Foreskin keratinocyte (primary cell): ENCODE measurements at places on chromosomes 5 and 9.

GRCh38 chr9:107653263-107653821 lies 163.8 kb upstream of the KLF4 start:
- no peak for DNase-seq

GRCh38 chr9:38176251-38176650 lies 107.2 kb upstream of the SHB start:
- DNase-seq = peak; percentile 42

DNA sequence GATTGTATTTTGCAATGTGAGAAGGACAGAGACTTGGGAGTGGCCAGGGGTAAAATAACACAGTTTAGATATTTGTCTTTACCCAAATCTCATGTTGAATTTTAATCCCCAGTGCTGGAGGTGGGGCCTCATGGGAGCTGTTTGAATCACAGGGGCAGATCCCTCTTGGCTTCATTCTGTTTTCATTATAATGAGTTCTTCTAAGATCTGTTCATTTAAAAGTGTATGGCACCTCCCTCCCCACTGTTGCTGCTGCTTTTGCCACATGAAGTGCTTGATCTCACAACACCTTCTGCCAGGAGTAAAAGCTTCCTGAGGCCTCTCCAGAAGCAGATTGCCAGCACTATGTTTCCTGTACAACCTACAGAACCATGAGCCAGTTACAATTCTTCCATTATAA lies 28.1 kb downstream of the COX7C start:
- no peak for DNase-seq

GRCh38 chr5:31052937-31053658 lies 140.4 kb upstream of the CDH6 start:
- DNase-seq = no peak

DNA sequence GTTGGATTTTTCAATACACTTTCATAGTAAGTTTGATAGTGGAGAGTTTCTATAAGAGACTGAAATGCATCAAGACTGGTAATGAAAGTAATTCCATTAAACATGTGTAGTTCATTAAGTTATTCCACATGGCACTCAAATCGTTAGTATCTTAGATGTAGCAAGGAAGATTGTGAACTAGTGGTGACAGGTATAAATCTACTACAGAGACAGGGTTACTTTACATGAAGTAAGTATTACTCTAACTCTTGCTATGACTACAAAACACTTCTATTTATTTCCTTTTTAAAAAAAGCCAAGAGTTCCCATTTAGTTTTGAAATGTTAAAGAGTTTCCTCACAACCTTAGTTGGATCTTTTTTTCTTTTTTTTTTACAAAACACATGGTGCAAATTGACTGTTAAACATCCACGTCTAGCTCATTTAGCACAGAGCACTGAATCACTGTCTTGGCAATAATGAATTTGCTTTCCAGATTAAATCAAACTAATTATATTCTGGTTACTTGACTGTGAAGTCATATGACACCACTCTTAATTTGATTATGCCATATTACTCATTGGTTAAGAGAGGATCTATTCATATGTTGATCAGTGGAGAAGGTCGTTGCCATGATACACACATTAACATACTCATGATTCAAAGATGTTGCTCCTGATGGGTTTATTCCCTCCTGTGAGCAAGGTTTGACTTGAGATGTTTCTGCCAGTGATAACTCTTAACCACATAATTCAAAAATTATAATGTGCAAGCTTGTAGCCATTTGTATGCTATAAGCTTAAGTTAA lies 644.8 kb downstream of the EFNA5 start:
- DNase-seq = peak; percentile 34

GRCh38 chr9:11063263-11063662 lies 450.5 kb upstream of the PTPRD start:
- DNase-seq = no peak

DNA sequence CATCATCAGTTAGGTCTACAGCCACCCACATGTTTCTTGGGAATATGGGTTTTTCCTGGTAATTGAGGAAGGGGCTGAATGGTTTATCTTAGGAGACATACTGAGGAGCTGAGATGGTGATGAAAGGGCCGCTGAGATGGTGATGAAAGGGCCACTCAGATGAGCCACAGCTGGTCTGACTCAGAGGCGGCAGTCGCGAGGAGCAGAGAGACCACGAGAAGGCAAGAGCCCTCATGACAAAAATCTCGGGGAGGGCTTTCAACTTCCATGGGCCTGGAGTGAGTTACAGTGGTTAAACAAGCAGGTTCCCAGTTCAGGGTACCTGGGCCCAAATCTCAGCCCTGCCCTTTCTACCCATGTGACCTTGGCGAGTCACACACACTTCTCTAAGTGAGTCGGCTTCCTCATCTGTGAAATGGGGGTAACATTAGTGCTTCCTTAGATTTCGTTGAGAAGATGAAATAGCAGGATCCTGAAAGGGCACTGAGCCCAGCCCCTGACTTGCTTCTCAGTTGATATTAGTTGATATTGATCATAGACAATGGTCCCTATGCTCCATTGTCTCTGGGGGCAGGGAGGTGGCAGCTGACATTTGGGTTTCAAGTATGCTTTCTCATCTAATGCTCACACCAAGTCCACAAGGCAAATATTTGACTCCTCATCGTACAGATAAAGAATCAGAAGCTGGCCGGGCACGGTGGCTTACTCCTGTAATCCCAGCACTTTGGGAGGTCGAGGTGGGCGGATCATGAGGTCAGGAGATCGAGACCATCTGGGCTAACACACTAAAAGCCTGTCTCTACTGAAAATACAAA lies 169.5 kb downstream of the RGS3 start:
- no peak for DNase-seq

DNA sequence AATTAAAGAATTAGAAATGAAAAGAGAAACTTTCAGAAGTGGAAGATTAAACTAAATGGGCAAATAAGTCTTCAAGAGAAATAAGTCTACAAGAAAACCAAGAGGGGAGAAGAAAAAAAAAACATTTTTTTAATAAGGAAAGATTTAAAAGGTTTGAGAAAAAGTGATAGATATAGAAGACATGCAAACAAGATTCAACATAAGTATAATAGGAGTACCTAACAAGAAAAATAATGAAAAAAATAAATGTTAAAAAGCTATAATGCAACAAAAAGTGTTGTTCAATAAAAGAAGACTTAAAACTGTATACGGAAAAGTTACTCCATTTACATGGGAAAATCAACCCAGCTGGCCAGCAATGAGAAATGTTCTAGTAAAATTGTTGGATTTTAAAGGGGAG lies 42.6 kb downstream of the PTPDC1 start:
- no peak for DNase-seq

DNA sequence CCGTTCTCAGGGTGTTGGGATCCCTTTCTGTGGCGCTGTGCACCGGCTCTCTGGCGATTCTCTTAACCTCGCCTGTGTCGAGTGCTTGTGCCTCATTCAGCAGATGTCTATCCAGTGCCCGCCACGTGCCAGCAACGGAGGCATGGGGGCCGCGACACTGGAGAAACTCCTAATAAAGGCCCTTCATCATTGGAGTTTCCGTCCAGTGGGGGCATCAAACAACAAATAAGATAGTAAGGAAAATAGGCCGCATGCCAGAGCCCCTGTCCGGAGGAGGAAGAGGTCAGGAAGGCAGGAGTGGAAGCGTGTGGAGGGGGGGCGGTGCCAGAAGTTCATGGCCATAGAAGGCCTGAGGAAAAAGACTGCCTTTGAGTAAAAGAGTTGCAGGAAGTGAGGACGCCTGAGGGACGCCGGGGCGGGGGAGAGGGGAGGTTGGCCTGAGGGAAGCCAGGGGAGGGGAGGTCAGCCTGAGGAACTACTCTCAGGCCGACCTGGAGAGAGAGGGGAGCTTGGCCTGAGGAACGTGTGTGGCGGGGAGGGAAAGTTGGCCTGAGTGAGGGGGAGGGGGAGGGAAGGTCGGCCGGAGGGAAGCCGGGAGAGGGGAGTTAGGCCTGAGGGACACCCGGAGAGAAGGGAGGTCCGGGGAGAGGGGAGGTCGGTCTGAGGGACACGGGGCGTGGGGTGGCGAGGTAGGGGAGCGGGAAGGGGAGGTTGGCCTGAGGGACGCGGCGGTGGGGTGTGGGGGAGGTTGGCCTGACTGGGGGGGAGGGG lies 82.2 kb downstream of the CACNA1B start:
- no peak for DNase-seq

- no peak for DNase-seq
These were observed 159.9 kb downstream of the TMEM38B start for GRCh38 chr9:105854026-105854782.

GRCh38 chr5:143898916-143899591 lies 87.1 kb downstream of the HMHB1 start:
- DNase-seq = no peak

- DNase-seq = no peak
These were observed 40.3 kb downstream of the GLDC start for GRCh38 chr9:6605202-6605601.

- DNase-seq = no peak
These were observed 666.4 kb upstream of the ZNF608 start for GRCh38 chr5:125412561-125413495.

GRCh38 chr5:143041-143440 lies 48.3 kb upstream of the LRRC14B start:
- no peak for DNase-seq

GRCh38 chr9:108953983-108954574 lies 19.9 kb downstream of the ABITRAM start:
- DNase-seq = no peak

DNA sequence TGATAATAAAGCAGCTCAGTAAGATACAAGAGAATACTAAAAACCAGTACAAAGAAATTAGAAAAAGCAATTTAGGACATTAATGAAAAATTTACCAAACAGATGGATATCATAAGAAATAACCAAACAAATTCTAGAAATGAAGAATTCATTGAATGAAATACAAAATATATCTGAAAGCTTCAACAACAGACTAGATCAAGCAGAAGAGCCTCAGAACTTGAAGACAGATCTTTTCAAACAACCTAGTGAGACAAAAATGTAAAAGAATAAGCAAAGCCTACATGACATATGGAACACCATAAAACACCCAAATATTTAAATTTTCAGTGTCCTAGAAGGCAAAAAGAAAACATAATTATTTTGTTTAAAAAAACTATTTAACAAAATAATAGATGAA lies 66.9 kb downstream of the SKIC3 start:
- DNase-seq = no peak

DNA sequence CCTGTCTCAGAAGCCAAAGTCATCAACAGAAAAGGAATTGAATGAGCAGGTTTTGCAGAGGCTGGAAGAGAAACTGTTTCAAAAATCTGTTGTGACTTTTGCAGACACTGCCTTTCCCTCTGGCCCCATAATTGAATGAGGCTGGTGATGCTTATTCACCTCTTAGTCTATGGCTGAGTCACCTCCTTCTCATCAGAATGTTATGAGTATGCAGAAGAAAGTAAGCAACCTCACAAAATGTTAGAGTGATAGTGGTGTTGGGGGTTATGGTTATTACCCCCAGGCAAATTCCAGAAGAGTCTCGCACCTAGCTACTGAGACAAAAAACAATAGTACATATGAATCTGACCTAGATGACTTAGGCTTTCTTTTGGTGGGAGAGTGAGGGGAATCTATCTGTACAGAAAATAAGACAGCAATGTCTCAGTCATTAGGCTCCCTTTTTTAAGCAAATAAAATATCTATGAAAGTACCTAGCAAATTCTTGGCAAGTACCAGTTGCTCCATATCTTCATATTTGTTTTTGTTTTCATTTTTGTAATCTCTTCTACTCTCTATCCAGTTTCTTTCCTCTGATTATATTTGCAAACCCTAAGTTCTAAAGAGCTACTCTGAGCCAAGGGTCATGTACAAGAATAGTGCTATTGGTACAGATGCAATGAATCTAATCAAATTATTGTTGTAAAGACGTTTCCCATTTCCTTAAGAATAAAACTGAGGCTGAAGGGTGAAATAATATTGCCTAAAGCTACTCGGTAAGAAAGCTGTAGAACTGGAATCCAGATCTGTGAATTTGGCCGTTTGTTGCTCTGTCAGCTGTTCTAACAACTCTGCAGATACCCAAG lies 498.1 kb upstream of the TNC start:
- peak; percentile 99 for DNase-seq

- no peak for DNase-seq
These were observed 63.3 kb upstream of the ZFAND5 start for GRCh38 chr9:72428329-72428728.

DNA sequence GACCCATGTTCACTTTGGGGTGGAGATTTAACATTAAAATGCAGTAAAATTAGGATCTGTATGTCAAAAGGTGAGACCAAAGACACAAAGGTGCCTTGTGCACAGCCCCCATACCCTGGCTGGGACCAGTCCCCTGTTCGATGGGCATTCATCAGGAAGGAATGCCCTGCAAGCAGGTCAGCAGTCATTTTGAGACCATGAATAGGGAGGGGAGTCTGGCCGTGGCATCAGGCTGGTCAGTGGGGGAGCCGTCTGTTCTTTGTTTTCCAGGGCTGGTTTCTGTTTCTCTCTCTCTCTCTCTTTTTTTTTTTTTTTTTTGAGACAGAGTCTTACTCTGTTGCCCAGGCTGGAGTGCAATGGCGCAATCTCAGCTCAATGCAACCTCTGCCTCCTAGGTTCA lies 68.9 kb upstream of the GOLM1 start:
- DNase-seq = no peak

DNA sequence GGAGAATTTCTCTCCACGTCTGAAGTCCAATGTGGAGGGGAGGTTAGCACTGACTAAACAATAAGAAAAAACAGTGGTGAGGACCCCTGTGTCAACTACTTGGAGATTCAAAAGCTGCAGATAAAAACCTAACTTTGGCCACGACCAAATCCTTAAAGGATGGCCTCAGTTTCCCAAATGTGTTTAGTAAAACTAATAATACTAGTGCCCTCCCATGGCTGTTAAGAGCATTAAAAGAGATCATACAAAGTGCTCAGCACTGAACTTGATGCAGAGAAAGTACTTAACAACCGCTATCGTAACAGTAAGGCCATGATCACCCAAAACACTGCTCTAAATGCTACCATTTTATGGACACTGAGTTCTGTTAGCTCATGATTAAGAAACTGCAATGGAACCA lies 288.4 kb downstream of the EBF1 start:
- DNase-seq = no peak

- no peak for DNase-seq
These were observed 81.9 kb downstream of the SPTLC1 start for GRCh38 chr9:92033307-92033706.

GRCh38 chr5:11289208-11289607 lies 528.2 kb upstream of the DAP start:
- DNase-seq = no peak

- no peak for DNase-seq
These were observed 365.1 kb upstream of the NUDT12 start for GRCh38 chr5:103927739-103928138.
